GM23248 (cell line): ENCODE measurements at places on chromosomes 3 and 15. TPM values are rescaled to one million over a fixed set of nuclear protein-coding genes. Genes with fewer than 3 reads are reported as not detected.
A peak's percentile ranks its signal among the peaks of the same experiment; 100 is the strongest.

The LRRC28 gene
- 18.4 and 19.8 TPM in 2 replicates for polyA plus RNA-seq

The GATA2 gene
- 33.3 and 34.0 TPM in 2 replicates for polyA plus RNA-seq

The CLDN18 gene
- 0.18 TPM in 2 replicates for polyA plus RNA-seq

The ITIH3 gene
- polyA plus RNA-seq, result not detected in 2 replicates

The PRSS50 gene
- polyA plus RNA-seq, result not detected in 2 replicates

The FANCD2OS gene
- polyA plus RNA-seq, result not detected in 2 replicates

GRCh38 chr15:88610701-88611231 lies 10.4 kb upstream of the AEN start:
- DNase-seq, result no peak

DNA sequence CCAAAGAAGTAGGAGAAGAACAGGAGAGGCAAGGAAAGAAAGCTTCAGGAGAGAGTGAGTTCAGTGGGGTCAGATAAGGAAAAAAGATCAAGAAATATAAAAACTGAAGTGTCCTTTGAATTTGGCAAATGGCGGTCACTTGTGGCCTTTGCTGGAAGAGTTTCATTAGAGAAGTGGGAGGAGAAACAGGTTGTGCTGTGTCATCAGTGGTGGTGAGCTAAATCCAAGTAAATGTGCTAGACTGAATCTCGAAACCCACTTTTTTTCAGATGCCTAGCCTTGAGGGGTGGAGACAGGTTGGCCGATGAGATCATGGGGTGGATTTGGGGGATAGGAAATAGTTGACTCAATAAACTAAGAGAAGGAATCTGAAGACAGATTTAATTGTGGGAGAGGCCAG lies 43.7 kb downstream of the CHRD start:
- no peak for DNase-seq

DNA sequence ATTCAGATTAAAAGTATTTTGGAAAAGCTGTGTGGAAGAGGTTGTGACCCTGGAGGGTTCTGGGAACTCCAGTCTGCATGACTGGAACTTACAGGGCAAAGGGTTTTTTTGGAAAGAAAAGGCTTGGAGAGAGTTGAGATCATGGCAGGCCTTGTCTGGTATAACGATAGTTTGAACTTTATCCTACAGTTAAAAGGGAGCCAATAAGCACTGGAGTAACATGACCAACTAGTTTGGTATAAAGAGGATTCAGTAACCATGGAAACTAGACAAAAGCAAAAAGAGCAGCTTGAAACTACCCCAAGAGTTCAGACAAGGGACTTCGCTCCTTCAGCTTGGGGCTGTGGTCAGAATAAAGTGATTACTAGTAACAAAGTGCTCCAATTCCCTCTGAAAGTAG lies 151.2 kb upstream of the TMCO5A start:
- no peak for DNase-seq

DNA sequence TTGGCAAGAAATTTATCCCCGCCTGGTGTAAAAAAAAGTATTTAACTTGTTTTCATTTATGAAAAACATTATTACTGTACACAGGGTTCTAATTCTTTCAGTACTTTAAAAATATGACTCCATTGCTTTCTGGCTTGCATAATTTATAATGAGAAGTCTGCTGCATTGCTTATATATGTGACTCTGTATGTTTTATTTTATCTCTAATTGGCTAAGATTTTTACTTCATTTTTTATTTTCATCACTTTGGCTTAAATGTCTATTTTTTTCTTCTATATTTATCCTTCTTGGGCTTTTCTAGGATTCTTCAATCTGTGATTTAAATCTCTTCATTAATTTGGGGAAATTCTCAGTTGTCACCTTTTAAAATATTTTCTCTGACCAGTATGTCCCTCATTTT lies 636.6 kb upstream of the NR2F2 start:
- DNase-seq, result peak; percentile 42

- DNase-seq, result no peak
These were observed 103.7 kb downstream of the NR2E3 start for GRCh38 chr15:71914092-71914491.

- DNase-seq, result peak; percentile 33
These were observed 44.6 kb downstream of the HACD2 start for GRCh38 chr3:123540285-123540684.

GRCh38 chr15:25053000-25053815 lies 98.4 kb downstream of the SNRPN start:
- DNase-seq, result no peak

GRCh38 chr3:183188895-183189462 lies 26.4 kb upstream of the LAMP3 start:
- DNase-seq, result peak; percentile 17

DNA sequence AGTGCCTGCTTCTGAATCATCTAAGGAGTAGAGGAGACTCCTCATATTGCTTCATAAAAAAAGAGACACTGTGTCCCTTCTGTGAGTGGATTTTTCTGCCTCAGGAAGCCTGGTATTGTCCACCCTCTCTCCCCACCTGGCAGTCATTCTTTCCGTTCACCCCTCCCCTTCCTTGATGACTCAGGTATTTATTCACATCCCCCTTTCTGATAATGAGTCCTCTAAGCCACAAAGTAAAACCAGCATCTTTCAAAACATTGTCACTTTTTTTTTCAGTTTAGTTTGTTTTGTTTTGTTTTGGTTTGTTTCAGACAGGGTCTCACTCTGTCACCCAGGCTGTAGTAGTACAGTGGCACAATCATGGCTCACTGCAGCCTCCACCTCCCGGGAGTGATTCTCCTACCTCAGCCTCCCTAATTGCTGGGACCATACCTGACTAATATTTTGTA lies 65.2 kb upstream of the UBE2E1 start:
- DNase-seq, result peak; percentile 64

GRCh38 chr3:152315623-152316022 lies 46.9 kb downstream of the MBNL1 start:
- DNase-seq, result no peak

- no peak for DNase-seq
These were observed 126.4 kb downstream of the RPLP1 start for GRCh38 chr15:69578787-69579583.

GRCh38 chr3:165192610-165193192 lies 3.5 kb downstream of the SLITRK3 start:
- no peak for DNase-seq
